ENCODE measurements at places on chromosomes 5 and 9.

DNA sequence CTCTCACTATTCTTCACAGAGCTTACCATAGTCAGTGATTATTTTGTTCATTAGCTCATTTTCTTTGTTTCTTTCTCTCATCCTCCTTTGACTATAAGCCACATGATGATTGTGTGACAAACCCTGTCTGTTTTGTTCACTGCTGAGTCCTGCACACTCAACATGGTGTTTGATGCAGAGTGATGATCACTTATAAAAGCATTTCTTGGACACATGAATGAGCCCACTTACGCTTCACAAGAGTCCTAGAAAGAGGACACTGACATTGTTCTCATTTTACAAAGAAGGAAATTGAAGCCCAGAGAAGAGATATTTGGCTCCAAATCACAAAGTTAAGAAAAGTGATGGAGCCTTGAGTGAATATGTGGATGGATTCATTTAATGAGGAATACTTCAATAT is 13.4 kb downstream of the ABLIM3 start:
- DNase-seq = no peak

GRCh38 chr5:89942171-89942570 is 467.4 kb downstream of the CETN3 start:
- no peak for DNase-seq

DNA sequence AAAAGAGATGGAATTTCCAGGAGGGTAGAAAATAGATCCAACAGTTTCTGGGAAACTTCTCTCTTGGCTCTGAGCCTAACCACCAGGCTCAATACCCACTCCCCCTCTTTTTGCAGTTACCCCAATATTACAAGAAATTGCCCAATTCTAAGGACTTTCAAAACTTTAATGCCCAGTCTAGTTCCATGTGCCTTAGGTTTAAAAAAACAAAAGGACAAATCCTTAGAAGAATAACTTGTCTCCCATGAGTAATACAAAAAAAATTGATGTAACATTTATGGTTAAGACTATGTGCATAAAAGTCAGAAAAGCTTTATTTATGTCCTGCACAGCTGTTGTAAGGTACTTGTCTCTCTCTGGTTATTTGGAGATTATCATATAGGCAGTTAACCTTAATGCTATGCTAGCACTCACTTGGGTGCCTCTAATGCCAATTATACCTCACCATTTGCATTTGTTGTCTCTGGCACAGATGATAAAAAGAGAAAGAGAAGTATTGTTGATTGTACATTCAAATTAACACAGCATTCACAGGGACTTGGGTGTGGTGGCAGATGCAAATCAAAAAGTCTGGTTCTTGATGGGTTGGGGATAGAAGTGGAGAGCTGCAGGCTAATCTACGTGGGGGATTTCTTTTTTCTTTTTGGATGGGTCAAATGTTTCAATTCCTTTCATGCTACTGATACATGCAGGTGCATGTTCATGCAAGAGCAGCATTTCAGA is 159.4 kb downstream of the PIK3R1 start:
- DNase-seq = no peak

DNA sequence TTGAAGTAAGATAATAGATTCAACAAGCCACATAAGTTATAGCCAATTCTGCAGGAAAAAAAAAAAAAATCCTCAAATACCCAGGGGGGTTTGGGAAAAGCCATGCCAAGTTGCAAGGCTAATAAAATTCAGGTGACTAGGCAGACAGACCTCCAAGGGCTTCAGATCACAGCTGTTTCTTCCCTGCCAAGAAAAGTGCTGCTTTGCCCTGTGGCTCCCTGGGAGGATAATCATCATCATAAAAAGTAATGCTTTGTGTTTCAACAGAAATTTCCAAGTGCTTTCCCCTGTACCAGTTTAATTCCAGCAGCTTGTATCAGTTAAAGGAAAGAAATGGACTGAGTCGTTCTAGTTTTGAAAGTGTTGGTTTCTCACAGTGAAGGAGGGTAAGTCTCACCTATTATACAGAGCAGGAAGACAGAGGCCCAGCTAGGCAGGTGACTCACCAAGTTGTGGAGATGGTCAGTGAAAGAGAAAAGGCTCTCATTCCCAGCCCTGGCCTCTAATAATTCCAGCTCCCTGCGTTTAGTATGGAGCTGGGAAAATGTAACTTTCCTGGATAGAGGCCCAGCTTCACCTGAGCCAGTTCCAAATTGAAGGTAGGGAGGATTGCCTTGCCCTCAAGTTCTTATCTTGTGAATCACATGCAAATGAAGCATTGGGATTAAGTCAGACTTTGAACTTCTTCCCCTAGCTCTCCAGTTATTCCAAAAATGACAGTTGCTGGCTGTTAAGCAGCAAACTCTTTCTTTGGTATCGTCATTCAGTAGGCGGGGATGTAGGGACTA is 263.4 kb downstream of the GRIA1 start:
- DNase-seq = no peak

DNA sequence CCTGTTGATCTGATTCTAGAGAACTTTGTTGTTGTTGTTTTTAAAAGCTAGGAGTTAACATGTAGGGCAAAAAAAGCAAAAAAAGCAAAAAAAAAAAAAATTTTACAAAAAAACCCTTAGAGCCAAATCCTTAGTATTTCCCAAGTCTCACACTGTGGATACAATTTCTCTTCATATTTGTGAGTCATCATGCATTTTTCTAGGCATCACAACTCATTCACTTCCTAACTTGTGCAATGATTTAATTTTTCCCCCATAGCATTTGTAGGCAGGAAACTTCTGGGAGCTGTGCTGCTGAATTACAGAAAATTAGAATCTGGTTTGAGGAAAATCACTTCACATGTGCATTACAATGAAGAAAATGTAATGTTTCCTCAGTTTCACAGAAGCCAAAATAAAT is 91.9 kb downstream of the MARCHF3 start:
- DNase-seq = no peak

GRCh38 chr5:112787896-112788295 is 50.2 kb downstream of the APC start:
- no peak for DNase-seq

DNA sequence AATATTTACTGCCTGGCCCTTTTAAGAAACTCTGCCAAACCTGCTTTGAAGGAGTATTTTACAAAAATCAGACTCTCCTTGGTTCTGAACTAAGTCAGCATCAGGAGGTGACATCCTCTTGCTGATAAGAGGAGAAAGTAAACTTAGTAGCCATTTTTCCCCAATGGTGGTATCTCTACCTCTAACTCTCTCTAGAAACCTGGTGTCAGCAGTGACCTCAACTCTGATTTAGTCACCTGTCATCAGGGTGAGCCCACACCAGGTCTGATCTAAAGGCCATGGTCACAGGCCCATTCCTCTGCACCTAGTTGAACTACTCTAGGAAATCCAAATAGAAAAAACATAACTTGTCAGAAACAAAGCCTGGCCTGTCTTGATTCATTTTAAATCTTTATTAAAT is 4.2 kb downstream of the CARNMT1 start:
- DNase-seq = no peak

- DNase-seq = no peak
Measured at GRCh38 chr5:11306365-11306764, 545.3 kb upstream of the DAP start.

DNA sequence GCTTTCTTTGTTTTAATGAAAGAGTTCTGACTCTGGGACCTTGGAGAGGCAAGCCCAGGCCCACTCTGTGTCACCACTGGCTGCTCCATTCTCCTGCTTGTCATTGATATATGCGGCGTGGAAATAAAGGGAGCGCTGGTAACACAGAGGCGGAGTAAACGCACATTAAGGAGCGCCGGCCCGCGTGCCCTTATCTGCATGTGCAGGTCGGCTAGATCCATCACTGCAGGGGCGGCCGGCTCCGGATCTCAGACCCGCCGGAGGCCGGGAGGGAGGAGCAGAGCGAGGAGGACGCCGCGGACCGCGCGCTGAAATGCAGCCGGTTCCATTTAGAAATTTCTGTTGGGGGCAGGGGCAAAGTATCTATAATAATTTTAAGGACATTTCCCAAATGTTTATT is 70.8 kb downstream of the MRPL36 start:
- no peak for DNase-seq
